Stimulated activated CD4-positive, alpha-beta T cell treated with anti-CD3 and anti-CD28 coated beads, Interleukin-12 subunit alpha, Interleukin-12 subunit beta, amount 100 ng/mL, for 48 hours (primary cell): ENCODE measurements at places on chromosomes 1 and 21.

- DNase-seq = no peak
These were observed 2.3 kb downstream of the PDXK start for GRCh38 chr21:43721206-43721605.

GRCh38 chr1:156214024-156214748, 1.4 kb downstream of the PMF1 start:
- no peak for DNase-seq

DNA sequence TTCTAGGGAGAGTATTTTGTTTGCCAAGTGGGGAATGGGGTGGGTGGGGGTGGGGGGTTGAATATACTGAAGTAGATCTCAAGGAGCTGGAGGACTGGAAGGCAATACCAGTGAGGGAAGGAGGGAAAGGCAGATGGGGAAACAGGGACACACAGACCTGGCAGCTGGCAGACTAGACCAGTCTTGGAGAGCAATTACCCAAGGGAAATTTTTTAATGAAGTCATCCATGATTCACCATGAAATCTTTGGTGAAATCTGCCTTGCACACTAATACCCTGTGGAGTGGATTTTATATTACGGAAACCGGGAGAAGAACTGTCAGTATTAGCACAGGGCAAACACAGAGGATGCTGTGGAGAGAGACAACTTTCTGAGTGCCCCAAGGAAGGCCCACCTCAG, 29.7 kb upstream of the MARK1 start:
- DNase-seq = no peak

GRCh38 chr1:201112173-201112731, at the start of gene CACNA1S:
Gene CACNA1S (minus strand): TSS chr1:201112426. CDS start chr1:201112339, 87 bp downstream.
- no peak for DNase-seq

GRCh38 chr1:226533220-226533619, 15.3 kb upstream of the STUM start:
- no peak for DNase-seq

GRCh38 chr1:55868026-55868425, 652.9 kb upstream of the USP24 start:
- no peak for DNase-seq

- DNase-seq = no peak
These were observed 8.0 kb upstream of the RNPC3 start for GRCh38 chr1:103517380-103518047.

DNA sequence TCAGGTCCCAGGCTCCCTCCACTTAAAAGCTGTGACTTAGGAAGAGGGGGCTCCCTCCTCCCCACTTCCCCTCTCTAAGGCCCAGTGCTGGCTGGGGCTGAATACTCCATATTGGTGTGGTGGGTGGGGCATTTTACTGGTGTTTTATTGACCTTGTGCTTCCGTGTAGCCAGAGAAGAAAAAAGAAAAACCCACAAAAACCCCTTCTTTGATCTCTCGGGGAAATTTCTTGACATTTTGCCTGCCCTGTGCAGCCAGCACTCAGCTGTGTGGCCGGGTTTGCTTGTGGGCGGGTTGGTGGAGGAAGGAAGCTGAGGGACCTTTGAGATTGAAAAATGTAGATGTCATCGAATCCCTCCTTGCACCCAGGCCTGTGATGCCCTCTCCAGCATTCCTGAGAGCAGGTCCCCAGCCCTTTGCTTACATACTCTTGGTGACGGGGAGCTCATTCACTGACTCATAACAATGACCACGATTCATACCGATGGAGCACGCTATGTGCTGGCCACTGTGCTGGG, 24.8 kb downstream of the TNFRSF8 start:
- no peak for DNase-seq

- DNase-seq = no peak
These were observed 211.1 kb upstream of the C21orf91 start for GRCh38 chr21:18030248-18030647.

- no peak for DNase-seq
These were observed 12.8 kb downstream of the S100A7 start for GRCh38 chr1:153447498-153448170.

GRCh38 chr1:162627662-162628296, 4.5 kb upstream of the DDR2 start:
- DNase-seq = no peak

- DNase-seq = no peak
These were observed 770 bp downstream of the NTNG1 start for GRCh38 chr1:107141491-107142126.

GRCh38 chr1:84991097-84991920, 5.6 kb downstream of the MCOLN2 start:
- no peak for DNase-seq

DNA sequence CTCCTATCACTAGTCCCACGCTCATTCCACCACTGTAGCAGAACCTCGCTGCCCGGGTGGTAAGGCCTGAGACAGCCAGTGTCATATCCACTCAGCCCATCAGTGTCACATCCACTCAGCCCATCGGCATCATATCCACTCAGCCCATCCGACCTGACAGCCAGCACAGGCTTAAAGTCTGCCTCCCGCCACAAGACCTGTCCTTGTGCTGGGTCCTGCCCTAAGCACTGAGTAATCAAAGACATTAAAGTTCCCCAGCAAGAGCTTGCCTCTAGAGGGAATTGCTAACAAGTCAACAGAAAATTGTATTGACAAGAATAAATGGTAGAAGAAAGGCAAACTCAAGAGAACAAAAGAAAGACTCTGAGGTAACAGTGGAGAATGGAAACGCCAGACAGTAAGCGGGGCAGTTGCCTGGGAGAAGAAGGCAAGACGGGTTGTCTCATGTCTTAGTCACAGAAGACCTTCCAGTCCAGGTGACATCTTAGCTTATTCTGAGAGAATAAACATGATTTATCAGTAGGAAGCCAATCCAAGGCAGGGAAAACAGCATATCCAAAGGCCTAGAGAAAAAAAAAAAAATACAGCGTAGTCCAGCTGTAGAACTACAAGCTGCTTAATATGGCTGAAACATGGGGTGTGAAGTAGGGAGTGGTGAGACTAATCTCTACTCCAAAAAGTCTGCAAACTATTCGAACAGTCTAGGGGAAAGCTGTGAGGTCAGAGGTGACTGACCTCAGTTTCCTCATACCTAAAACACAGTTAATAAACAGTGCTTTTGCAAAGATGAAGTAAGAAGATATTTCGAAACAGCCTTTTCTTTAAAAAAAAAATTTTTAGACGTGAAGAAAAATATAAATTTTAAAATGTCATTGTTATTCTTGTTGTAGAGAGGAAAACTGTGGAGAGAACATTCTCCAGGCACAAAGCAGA, 1.1 kb downstream of the ITLN1 start:
- DNase-seq = no peak

DNA sequence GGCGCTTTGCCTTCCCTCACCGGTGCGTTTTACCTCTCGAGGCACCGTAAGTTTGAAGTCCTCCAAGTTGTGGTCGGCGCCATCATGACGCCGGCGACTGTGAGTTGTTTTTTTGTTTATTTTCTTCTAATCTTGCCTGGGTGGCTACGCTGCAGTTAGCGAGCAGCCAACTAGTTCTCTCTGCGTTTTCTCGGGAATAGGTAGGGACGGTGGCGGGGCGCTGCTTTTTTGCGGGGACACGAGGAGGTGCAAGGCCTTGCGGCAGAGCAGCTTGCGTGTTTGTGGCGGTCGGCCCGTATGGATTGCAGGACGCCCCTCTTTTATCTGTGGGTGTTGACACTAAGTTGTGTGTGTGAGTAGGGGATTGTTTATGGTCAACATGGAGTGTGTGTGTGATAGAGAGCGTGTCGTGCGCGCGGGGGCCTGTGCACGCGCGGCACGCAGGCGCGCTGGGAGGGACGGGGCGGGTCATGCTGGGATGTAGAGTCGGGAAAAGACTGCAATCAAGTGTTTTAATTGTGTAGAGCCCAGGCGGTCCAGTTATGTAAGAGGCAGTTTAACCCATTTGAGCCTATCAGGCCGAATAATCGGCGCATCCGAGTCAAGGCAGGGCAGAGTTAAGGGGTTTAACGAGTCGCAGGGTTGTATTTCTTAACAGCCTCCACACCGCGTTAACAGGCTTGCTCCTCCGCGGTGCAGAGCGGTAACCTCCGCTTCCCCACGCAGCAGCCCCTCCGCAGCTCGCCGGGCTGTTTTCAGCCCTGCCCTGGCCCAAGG, 1.2 kb upstream of the NEGR1 start:
- DNase-seq = no peak

- no peak for DNase-seq
These were observed 87.0 kb downstream of the UBE2U start for GRCh38 chr1:64290420-64290819.

DNA sequence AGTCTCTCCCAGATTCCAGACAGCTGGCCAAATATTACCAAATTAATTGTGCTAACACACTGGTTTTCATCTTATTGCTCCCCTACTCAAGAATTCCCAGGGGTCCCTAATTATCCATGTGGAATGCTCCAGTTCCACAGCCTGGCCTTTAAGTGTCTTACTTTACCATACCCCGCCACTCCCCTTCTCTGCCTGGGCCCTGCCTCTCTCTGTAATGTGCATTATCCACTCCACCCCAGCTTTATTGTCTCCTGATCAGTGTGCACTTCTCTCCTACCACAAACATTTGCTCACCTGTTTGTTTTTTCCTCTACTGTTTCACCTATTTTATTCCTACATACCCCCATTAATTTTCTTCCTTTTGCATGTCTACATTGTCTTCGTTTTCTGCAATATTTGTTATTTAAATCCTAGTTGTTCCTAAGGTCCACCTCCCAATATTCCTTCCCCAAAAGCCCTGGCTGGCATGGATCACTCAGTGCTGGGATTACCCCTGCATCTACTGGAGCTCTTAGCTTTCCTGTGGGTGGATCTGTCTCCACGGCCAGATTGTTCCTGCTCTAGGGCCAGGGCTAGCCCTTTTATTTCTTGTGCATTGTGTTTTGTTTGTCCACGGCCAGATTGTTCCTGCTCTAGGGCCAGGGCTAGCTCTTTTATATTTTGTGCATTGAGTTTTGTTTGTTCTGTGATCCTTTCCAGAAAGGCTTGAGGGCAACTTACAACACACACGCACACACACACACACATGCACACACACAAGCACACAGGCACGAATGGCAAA, 33.4 kb upstream of the ATP1B1 start:
- no peak for DNase-seq

DNA sequence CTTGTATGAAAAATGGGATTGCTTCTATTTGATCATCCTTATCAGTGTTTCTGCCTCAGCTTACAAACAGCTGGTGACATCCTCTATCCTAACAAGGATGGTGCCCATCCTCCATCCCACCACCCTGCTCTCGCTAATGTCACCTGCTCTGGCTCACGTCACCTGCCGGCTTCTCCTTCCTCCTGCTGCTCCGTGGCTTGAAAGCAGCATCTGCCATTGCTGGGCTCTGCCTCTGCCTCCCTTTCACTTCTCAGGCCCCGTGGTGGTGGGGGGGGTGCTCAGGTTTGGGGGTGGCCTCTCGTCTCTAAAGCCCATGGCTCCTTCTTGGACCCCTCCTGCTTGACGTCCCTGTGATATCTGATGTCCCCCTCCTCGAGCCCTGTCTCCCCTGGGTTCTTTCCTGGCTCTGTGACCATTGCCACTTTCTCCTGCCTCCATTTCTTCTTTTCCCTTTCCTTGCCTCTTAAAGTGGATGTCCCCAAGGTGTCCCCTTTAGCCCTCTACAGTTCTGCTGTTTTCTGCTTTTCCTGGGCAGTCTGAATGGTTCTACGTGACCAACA, 135.5 kb upstream of the ERRFI1 start:
- no peak for DNase-seq

DNA sequence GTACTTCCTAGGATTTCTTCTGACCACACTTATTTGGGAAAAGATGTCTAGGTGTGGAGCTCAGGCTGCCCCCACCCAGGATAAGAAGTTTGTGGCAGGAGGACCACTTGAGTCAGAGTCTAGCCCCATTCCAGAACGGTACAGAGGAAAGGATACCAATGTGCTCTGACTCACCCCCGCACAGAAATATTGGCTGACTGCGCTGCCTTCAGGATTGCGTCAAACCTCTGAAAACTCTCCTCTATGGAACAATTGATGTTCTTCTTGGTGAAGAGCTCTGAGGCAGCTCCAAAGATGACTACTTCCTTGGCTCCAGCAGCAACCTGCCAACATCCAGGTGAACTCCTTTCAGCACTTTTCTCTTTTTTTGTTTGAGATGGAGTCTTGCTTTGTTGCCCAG, 11.2 kb downstream of the HMGCL start:
- DNase-seq = no peak

DNA sequence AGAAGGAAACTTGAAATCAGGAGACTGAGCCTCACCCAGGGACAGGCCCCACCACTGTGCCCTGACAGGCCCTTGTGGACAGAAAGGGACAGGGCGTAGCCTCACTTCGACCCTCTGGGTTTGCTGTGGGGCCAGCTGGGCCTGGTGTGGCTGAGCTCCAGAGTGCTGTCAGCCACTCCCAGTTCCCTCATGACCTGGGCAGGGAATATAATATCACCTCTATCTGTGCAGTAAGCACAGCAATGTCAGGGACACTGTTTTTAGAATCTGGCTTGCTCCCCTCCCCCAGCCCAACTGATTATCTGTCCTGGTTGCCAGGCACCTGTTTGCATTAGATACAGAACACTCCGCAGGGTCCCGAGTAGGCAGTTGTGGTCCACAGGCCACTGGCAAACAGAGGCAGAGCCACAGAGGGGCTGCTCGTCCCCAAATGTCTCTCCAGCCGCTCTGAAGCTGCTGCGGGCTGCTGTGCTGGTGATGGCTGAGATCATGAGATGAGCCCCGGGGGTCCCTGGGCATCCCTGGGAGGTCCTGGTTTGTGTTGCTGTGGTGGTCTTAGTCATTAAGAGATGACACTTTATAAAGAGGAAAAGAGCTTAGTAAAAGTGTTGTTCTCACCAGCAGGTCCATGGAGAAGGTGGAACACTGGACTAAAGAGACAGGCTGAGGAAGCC, 51.6 kb downstream of the ETS2 start:
- DNase-seq = no peak

- no peak for DNase-seq
These were observed 417.1 kb downstream of the KIF26B start for GRCh38 chr1:245571815-245572294.

GRCh38 chr1:229669333-229669732, 43.3 kb downstream of the URB2 start:
- no peak for DNase-seq

DNA sequence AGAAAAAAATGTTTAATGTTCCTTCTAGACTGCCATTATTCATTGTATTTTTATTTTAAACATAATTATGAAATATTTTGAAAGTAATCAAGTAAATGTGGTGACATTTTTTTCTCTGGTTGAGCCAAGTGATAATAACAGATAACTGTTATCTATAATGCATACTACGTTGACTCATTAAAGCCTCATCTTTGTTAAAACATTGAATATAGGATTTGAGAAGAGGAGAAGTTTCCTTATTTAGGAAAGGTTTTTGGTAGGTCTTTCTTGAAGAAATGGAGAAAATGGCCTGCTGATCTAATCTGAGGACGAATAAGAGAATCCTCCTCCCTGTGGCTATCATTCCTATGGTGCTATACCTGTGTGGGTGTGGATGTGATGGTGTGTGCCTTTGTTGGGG, 89.0 kb downstream of the NFIA start:
- no peak for DNase-seq
